ENCODE measurements at places on chromosomes 12 and 14.
A peak's percentile ranks its signal among the peaks of the same experiment; 100 is the strongest.

GRCh38 chr12:52054231-52054832 lies 3.1 kb downstream of the NR4A1 start:
- DNase-seq, result no peak

DNA sequence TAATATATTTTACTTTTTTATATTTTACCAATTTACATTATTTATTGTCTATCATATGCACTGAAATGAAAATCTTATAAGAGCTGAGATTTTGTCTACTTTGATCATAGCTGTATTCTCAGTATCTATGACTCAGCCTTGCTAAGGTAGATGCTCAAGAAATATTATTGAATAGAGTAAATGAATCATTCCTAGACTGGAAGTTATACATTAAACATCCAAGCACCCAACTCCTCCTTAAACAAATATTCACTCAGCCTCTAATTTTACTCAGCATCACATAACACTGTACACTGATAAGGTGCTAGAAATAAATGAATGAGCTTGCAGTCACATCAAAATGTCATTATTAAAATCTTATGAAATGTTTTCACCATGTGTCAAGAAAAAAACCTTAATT lies 1424.9 kb downstream of the LRFN5 start:
- no peak for DNase-seq

DNA sequence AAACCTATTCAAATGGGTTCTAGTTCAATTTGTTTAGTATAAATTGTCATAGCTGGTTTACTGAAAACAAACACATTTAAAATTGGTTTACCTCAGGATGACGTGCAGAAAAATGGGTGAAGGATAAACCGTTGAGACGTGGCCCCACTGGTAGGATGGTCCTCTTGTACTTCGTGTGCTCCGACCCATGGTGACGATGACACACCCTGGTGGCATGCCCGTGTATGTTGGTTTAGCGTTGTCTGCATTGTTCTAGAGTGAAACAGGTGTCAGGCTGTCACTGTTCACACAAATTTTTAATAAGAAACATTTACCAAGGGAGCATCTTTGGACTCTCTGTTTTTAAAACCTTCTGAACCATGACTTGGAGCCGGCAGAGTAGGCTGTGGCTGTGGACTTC lies 8.3 kb downstream of the CALM1 start:
- DNase-seq, result no peak

DNA sequence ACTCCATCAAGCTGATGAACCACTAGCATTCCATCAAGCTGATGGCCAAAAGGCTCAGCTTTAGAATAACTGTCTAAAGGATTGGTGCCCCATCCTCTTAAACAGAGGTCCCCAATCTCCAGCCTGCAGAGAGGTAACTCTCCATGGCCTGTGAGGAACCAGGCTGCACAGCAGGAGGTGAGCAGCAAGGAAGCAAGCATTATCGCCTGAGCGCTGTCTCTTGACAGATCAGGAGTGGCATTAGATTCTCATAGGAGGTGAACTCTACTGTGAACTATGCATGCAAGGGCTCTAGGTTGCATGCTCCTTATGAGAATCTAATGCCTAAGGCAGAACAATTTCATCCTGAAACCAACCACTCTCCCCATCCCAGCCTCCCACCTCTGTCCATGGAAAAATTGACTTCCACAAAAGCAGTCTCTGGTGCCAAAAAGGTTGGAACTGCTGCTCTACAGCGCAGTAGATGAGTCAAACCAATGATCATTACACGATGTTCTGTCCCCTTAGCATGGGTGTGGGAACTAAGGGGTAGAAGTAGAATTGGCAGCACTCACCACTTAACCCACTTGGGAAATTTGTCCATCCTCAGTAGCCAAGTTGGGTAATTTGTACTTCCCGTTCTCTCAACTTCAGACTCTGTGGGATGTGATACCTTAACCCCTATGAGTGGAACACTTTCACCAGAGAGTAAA lies 66.9 kb downstream of the ANKS1B start:
- DNase-seq, result no peak

- DNase-seq, result no peak
Measured at GRCh38 chr12:46354111-46354801, 18.3 kb downstream of the SLC38A2 start.

DNA sequence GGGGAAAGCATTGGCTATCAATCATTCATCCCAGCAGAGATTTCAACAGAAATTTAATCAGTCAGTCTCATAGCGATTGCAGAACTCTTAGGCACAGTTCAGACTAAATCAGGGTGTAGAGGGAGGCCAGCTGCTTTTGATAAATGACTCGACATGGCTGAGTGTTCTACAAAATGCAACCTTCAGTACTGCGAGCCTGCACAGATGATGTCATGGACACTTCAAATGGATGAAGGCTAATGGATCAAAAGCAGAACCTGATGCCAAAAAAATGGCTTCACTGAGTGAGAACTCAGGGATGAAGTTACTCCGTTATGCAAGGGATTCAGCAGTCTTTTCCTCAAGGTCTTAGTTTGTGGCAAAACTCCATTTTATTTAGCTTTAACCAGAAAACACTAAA lies 167.3 kb downstream of the DACT1 start:
- no peak for DNase-seq

DNA sequence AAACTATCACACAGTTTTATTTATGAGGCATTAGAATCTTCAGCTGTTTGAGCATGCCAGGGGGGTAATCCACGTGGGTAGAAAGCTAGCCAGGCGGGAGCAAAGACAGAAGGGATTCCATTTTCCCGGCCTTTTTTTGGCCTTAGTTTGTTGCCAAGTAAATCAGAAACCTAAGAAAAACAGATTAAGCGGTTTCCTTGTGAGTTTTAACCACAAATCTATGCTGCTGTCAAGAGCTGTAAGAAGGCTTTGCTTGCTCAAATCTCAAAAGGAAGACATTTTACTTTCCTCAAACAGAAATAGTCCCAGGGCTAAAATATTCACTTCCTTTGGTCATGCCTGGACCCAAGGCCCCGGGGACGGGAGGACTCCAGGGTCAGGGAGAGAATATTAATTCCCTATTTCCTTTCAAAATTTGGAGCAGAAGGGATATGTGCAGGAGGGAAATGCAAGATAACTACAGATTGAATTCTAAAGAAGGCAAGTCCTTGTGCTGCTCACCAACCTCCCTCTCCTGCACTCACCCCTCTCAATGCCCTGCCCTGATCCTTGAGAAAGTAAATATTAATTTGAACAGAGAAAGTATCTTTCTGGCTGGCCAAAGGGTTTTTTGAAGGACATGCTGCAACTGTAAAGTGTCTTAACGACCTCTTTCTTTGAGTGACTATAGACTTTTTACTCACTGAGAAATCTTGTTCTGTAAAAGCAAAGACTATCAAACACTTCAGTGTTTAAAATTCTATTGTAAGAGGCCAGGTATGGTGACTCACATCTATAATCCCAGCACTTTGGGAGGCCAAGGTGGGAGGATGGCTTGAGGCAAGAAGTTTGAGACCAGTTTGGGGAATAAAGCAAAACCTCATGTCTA lies 75.7 kb downstream of the HSD17B6 start:
- no peak for DNase-seq

- no peak for DNase-seq
Measured at GRCh38 chr12:124335426-124336183, 40.7 kb downstream of the RFLNA start.

DNA sequence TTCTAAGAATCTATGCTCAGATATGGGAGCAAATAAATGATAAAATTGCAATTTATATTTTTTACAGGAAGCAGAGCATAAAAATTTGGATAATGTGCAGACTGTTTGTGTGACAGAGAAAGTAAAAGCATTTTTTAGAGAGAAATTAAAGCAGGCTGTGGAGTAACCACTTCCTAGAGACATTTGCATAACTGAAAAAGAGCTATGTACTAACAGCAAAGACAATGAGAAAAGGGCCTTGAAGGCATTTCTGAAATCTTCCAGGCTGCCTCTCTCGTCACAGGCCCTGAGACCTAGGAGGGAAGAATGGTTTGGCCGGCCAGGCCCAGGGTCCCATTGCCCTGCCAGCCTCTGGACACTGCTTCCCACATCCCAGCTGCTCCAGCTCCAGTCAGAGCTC lies 247.2 kb downstream of the ALX1 start:
- DNase-seq, result no peak

GRCh38 chr14:34099635-34100034 lies 148.8 kb upstream of the EGLN3 start:
- no peak for DNase-seq

DNA sequence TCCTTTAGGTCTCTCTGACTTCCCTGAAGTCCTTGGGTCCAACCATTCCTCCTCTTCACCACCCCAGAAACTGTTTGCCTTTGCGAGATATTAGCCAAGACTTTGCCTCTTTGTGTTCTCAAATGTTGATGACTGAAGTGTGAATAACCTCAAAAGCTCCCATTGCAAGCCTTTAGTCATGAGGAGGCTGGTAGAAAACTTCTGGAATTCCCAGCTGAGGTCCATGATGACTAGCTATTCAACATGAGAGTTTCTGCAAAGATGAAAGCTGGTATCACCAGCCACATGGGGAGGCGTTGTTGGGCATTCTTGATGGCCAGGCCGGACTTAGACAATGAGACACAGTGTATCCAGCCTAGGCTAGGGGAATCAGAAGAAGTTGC lies 111.7 kb downstream of the TBX5 start:
- no peak for DNase-seq

GRCh38 chr14:30283822-30284446 lies 275.0 kb upstream of the G2E3 start:
- DNase-seq, result no peak

DNA sequence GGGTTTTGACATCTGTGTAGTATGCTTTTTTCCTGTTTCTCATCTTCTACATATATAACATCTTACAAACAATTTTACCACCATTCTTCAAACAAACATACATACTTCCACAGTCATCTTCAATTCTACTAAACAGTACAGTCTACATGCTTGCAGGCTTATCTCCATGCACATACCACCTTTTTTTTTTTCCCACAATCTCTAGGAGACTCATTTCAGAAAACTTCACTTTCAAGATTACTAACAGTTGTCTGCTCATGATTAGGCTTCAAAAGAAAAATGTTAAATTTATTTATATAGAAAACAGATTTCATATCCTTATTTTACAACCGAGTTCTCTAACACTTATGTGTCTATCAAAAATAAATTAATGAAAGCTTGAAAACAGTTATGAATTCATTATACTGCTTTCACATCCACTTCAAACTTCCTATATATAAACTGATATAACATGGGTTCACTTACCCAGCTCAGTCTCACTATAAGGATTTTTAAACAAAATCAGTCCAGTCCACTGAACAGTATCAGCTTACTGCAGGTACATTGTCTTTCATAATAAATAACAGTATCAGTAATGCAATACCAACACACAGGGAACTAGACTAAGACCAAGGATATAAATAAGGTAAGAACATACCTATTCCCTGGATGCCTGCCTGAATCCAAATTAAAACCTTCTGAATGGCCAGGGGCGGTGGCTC lies 42.5 kb downstream of the LRP6 start:
- no peak for DNase-seq

- no peak for DNase-seq
Measured at GRCh38 chr14:51121096-51121495, 26.2 kb upstream of the TRIM9 start.

- no peak for DNase-seq
Measured at GRCh38 chr12:65162609-65163008, 6.8 kb upstream of the LEMD3 start.

- no peak for DNase-seq
Measured at GRCh38 chr12:49535921-49536525, 2.8 kb upstream of the KCNH3 start.

- no peak for DNase-seq
Measured at GRCh38 chr14:79699206-79699605, 512.1 kb downstream of the DIO2 start.

GRCh38 chr14:64185184-64185583 lies 109.0 kb downstream of the ESR2 start:
- DNase-seq, result no peak

- DNase-seq, result peak; percentile 32
Measured at GRCh38 chr14:50060871-50061663, 55.3 kb downstream of the VCPKMT start.

- no peak for DNase-seq
Measured at GRCh38 chr14:51444353-51445000, 204.4 kb downstream of the TMX1 start.

DNA sequence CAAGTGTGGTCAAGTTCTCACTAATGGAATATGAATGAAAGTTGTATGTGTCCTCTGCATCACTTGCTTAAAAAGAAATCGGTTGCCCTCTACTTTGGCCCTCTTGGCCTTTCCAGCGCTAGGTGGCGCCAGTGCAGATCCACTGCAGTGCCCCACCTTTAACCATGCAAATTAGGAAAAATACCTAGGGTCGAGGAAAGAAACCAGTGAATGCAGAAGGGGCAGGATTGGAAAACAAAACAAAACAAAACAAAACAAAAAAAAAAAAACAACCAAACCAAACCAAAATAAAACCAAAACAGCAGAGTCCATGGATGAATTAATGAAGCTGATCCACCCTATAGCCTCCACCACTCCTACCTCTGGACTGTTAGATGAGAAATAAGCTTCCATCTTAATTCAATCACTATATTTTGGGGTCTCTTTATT lies 12.9 kb upstream of the NEMF start:
- peak; percentile 68 for DNase-seq

DNA sequence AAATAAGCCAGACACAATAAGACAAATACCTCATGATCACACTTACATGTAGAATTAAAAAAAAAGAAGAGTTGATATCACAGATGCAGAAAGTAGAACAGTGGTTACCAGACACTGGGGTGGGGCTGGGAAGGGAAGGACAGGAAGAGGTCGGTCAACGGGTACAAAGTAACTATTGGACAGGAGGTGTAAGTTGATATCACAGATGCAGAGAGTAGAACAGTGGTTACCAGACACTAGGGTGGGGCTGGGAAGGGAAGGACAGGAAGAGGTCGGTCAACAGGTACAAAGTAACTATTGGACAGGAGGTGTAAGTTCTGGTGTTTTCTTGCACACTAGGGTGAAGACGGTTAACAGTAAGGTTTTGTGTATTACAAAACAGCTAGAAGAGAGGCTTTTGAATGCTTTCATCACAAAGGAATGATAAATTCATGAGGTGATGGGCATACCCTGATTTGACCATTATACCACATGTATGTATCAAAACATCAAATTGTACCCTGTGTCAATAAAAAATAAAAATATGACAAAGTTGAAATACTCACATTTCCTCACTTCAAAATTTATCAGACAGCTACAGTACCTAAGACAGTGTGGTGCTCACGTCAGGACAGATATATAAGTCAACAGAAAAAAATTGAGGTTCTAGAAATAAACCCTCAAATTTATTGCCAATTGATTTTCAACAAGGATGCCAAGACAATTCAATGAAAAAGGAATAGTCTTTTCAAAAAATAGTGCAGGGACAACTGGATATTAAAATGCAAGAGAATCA lies 32.8 kb downstream of the GALC start:
- DNase-seq, result no peak

DNA sequence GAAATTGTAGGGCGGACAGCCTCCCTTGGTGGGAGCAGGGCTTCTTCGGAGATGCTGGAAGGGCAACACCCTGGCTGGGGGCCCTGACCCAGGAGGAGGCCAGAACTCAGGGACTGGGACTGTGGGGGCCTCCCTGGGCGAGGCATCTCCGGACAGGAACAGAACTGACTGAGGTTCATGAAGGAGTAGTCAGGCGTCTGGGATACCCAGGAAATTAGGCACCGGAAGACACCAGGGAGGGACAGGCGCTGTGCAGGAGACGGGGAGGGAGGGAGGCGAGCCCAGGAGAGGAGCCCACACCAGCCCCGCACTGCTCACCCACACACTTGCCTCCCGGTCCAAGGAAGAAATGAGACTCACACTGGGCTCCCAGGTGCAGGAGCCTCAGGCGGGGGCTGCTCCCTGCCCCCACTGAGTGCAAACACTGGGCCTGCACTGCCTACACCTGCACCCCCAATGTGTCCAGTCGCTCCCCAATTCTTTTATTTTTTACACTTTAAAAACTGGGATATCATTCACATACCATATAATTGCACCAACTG lies 262.6 kb upstream of the SFSWAP start:
- no peak for DNase-seq

- DNase-seq, result no peak
Measured at GRCh38 chr12:124704619-124705018, 137.2 kb upstream of the NCOR2 start.
